ENCODE measurements at places on chromosomes 3 and 15. TPM values are rescaled to one million over a fixed set of nuclear protein-coding genes. Genes with fewer than 3 reads are reported as not detected.

DNA sequence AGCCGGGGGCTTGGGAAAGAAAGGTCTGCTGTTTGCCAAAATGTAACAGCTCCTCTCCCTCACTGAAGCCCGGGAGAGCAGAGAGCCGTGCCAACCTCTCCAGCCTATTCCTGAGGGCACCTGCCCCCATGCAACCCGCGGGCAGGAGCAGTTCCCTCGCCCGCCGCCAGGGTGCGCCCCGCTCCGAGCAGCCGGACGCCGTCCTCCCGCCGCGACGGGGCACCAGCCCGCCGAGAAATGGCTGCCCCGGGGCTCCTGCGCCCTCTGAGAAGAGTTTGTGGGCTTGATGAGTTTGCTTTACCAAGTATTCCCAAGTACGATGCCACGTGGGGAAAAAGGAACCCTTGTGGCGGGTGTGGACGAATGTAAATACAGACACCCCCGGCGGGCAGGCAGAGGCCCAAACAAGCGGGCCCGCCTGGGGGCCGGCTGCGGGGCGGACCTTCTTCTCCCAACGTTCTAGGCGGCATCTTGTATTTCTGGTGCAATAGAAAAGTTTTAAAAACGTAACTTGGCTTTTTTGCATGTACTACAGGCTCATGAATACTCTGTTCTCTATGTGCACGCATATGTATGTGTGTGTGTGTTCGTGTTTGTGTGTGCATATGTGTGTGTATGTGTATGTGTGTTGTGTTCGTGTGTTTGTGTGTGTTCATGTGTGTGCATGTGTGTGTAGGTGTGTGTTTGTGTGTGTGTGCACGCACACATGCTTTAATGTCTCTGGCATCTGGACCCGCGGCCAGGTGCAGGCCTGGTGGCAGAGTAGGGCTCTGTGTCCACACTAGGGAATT, 162.9 kb downstream of the CHSY1 start:
- no peak for DNase-seq

DNA sequence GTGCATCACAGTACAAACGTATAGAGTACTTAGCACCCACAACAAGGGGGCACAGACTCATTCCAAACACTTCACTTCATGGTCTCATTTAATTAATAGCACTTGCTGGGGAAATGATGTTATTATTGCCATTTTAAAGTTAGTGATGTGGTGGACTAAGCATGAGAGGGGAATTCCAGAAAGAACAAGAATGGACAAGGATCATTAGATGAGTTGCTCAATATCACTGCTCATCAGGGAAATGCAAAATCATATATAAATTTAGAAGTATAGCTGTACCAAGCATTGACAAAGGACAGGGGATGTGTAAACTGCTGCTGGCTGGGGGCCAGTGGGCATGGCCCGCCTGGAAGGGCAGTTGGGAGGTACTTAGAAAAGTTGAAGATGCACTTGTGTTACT, 14.6 kb downstream of the PRR20G start:
- DNase-seq = no peak

DNA sequence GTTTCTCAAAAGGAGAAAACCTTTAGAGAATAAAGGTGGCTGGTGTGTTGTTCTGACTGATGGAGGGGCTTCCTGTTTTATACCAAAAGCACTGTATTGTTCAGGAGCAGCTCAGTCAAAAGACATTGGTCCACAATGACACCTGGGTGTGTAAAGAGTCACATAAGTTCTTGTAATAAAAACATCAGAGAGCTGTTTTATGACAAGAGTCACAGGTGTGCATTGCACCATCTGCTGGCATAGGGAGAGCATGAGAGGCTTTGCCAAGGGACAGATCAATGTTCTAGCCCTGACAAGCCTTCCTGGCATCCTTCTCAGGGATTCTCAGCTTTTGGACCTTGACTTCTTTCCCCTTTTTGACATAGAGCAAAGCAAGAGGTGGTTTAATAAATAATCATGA, 20.4 kb downstream of the ARPP21 start:
- no peak for DNase-seq

GRCh38 chr3:175383813-175384212, 524.7 kb downstream of the NAALADL2 start:
- DNase-seq = no peak

- no peak for DNase-seq
Observed at GRCh38 chr3:69745505-69745904, 6.2 kb downstream of the MITF start.

- no peak for DNase-seq
Observed at GRCh38 chr3:73467211-73467610, 157.5 kb downstream of the PDZRN3 start.

GRCh38 chr15:30979457-30979856, 12.0 kb downstream of the MTMR10 start:
- no peak for DNase-seq

DNA sequence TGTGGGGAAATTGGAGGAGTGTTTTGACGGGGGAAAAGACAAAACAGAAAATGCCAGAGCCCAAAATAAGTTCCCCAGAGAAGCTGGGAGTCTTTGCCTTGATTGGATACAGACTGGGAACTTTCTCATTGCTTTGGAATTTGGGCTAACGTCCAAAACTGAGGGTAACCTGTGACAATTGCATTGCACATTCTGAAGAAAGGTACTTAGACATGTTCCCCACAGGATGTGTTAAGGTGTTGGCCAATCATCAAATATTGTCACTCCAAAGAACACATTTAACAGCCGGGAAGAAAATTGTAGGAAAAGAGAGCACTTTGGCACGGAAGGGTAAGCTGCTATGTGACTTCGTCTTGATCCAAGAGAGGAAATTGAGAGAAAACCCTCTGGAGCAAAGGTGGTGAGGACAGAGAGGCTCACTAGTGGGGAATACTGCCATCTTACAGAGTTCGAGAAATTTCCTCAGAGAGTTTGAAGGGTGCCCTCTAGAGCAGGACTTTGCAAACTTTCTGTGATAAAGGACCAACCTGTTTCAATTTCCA, 619.5 kb upstream of the TBL1XR1 start:
- DNase-seq = no peak

GRCh38 chr3:182165234-182165633, 453.5 kb downstream of the SOX2 start:
- no peak for DNase-seq

GRCh38 chr15:22253676-22254408, 173.5 kb downstream of the OR4M2 start:
- no peak for DNase-seq

GRCh38 chr15:58748040-58748851, 1.3 kb downstream of the ADAM10 start:
- no peak for DNase-seq

ZNF774 gene
- 21.2 TPM for total RNA-seq

NTRK3 gene
- 1.3 TPM for total RNA-seq

CRABP1 gene
- total RNA-seq = 1.5 TPM

KLF15 gene
- total RNA-seq = 1.6 TPM

PLA2G4E gene
- not detected for total RNA-seq

Data from left colon (tissue), 2 donors.